HuH-7.5 (cell line): ENCODE measurements at places on chromosomes 4 and X.

GRCh38 chrX:136039485-136039884, 54.2 kb downstream of the SLC9A6 start:
- no peak for DNase-seq

GRCh38 chrX:30230395-30230794, at the start of gene MAGEB3:
MAGEB3 (plus strand) TSS chrX:30230657; CDS start chrX:30235925, 5,268 bp downstream.
- DNase-seq: no peak

DNA sequence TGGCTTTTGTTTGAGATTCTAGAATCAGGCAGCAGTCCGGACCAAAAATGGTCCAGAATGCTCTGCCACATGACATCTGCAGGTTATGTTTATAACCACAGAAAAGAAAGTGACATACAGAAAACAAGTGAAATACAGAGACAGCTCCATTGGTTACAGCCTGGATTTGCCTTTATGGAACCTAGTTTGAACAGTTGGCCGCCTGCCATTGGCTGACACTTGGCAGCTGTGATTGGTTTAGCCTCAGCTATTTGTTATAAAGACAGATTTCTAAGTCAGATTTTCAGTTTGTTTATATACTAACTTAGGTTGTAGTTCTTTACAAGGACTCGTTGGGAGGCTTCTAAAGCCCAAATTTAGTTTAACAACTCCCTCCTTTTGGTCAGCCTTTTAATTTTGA, 40.8 kb upstream of the IL9R start:
- no peak for DNase-seq

GRCh38 chrX:116198810-116199209, 28.3 kb downstream of the AGTR2 start:
- no peak for DNase-seq

- DNase-seq: no peak
Observed at GRCh38 chr4:129248621-129249020, 152.7 kb downstream of the C4orf33 start.

DNA sequence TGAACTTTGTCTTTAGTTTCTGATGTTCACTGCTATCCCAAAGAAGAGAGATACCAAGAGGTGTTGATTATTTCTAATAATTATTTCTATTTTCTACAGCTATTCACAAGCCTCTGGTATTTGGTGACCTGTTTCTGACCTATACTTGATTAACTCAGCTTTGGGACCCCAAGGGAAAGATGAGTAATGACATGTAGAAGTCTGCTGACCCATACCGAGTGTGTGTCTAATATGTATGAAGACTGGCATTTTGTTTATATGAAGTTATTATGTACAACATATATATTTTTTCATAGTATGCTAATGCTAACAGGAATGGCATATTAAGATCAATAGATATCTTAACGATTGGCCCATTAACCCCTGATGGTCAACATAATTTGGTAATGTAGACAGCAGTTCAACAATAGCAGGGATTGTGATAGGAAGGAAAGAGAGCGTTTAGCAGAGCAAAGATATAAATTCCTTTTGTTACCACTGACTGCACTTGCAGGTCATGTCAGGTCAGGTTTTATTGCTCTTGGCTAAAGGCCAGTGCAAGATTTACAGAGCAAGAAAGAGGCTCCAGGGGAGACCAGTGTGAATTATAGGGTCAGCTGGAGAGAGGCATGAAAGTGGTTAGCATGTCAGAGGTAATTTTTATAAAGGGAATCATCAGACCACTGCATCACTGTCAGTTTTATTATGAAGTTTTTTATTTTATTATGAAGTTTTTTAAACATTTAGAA, 94.7 kb upstream of the DIPK2B start:
- DNase-seq: peak; percentile 2

- no peak for DNase-seq
Observed at GRCh38 chrX:7647831-7648230, 195.1 kb upstream of the VCX start.

GRCh38 chr4:34220601-34221000, 2023.7 kb downstream of the ARAP2 start:
- no peak for DNase-seq

GRCh38 chr4:166798126-166798525, 436.2 kb downstream of the SPOCK3 start:
- DNase-seq: no peak

DNA sequence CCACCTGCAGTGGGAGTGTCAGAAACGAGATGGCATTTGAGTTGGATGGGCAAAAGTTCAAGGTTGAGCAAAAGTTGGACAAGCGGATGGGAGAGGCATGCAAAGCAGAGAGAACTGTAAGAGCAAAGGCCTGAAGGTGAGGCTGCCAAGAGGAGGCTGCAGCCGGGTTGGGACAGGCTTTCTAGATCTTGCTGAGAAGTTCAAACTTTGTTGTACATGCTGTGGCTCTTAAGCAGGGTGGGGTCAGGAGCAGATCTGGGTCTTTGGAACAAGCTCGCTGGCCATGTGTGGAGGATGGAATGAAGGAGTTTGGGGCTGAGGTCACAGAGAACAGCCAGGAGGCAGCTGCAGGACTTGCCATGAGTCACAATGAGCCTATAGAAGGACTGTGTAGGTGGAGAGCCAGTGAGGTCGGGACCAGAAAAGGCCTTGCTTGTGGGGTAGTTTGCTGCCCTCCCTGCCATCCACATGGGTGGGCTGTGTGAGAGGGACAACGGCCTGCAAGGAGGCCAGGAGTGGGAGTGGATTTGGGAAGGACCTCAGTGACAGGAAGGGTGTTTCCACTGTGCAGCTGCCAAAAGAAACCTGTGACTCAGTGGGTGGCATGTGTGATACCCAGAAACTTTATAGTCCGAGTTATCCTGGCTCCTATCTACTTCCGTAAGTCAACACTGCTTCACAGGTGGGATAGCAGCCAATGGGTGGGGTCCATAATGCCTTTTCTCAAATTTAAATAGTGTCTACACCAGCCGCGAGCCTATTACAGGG, 210.4 kb downstream of the MID1IP1 start:
- no peak for DNase-seq

GRCh38 chr4:156420623-156421022, 467.0 kb upstream of the CTSO start:
- DNase-seq: no peak

GRCh38 chr4:153345012-153345981, 809 bp downstream of the MND1 start:
- DNase-seq: peak; percentile 32

GRCh38 chrX:2540426-2540947, 39.7 kb upstream of the DHRSX start:
- DNase-seq: no peak

GRCh38 chr4:26509681-26510333, 19.5 kb upstream of the CCKAR start:
- DNase-seq: no peak

GRCh38 chrX:1485033-1485432, 32.3 kb upstream of the ASMTL start:
- DNase-seq: no peak

GRCh38 chr4:31234494-31234893, 514.3 kb downstream of the PCDH7 start:
- DNase-seq: no peak

DNA sequence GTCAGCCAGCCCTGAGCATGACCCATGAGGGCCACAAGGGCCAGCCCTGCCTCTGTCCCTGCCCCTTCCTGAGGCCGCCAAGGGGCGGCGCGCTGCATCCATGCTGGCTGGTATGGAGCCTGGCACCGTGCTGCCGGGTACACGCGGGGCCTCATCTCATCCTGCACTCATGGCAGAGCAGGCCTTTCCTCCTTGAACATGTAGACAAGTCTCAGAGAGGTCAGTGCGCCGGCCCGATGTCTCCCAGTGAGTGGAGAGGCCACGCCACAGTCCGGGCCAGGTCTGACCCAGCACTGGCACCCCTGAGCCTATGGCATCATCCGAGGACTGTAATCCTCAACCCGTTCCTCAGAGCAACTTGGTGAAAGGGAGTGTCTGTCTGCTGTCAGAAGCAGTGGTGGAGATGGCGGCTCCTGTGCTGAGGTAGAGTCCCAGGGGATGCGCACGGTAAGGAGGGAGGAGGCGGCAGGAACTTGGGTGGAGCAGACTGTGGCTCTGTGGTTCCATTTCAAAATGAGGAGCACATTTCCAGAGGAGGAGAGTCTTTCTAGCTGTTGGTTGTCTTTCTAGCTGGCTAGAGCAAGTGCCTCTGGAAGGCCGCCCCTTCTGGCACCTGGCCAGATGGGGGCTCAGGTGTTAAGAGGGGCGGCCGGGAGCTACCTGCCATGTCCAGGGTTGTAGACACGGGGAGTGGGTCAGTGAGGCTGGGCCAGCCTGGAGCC, 32.8 kb downstream of the TRMT44 start:
- no peak for DNase-seq

DNA sequence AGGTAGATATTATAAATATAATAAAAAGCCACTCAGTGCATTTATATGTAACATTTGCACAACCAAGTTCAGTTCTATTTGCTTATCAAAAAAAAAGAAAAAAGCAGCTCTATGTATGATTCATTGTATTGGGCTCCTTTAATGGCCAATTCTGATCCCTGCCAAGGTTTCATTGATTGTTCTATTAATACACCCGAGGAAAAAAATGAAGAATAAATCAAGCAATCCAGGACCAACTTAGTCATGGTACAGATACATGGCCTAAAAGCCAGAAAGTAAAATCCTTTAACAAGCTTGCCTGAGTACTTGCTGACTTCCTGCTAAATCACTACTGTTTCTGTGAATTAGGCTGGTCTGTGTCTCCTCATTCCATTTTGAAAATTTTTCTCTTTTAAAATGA, 77.6 kb upstream of the PCDH7 start:
- no peak for DNase-seq

GRCh38 chrX:135307171-135307570, 2.1 kb upstream of the ETDC start:
- DNase-seq: no peak

GRCh38 chrX:85112293-85112692, 108.6 kb downstream of the APOOL start:
- no peak for DNase-seq
